ENCODE measurements at places on chromosomes 7 and 10. TPM values are rescaled to one million over a fixed set of nuclear protein-coding genes. Genes with fewer than 3 reads are reported as not detected.

Gene ZNF425
- 1.0 TPM for total RNA-seq

Gene PDSS1
- 12.0 TPM for total RNA-seq

Gene SMURF1
- total RNA-seq, result 15.1 TPM

Gene NPC1L1
- 0.11 TPM for total RNA-seq

Gene SFMBT2
- 50.6 TPM for total RNA-seq
